ENCODE measurements at places on chromosomes 5 and 9.

- DNase-seq = no peak
Measured at GRCh38 chr9:31135567-31135966, 1248.9 kb upstream of the ACO1 start.

DNA sequence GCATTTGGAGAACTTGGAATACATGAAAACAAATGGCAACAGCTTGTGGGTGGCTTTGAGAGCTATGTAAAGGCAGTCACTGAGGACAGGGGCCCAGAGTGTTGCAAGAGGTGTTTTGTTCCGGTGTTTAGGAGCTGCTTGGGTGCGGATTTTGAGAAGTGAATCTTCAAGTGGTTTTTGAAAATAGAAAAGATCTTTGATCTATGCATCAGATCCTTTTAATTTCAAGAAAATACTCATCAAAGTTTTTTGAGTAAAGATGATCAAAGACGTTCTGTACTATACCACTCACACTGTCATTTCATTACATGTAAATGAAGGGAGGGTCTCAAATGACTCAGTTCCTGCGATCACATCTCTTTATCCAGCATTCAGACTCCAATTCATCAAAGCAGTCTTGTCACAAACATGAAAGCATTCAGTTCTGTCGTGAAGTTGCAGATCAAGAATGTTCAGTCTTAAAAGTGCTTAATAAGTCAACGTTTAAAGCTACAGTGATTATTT, 112.5 kb downstream of the WDR41 start:
- peak; percentile 75 for DNase-seq

- DNase-seq = no peak
Measured at GRCh38 chr9:95580812-95581761, 64.3 kb upstream of the PTCH1 start.

DNA sequence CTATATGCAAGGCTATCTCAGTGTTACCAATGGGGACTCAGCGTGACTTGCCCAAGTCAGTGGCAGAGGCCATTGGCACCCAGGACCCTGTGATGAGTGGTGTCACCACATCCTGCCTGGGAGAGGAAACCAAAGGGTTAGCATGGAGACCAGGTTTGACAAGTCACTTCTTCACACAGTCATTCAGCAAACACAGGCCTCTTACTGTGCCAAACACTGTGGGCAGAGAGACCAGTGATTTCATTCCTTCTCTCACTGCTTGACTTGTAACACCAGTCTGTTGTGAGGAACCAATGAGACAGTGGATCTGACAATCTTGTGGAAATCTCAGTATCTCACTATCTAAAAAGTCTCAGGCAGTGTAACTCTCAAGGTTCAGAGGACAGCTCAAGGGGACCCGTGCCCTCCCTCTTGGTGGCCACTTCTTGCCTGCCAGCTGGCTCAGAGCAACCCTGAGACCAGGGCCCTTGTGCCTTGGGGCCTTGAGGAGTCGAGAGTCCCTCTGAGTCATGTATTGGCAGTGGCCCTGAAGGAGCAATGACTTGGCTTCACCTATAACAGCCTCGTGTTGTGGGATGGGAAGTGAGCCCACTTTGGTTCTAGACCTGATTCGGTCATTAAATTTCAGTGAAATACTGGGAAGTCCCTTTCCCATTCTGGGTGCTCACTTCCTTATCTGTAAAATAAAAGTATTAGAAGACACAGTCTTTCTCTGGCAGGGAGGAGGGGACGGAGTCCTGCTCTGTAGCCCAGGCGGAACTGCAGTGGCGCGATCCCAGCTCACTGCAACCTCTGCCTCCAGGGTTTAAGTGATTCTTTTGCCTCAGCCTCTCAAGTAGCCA, 1.6 kb downstream of the FABP6 start:
- DNase-seq = peak; percentile 10

DNA sequence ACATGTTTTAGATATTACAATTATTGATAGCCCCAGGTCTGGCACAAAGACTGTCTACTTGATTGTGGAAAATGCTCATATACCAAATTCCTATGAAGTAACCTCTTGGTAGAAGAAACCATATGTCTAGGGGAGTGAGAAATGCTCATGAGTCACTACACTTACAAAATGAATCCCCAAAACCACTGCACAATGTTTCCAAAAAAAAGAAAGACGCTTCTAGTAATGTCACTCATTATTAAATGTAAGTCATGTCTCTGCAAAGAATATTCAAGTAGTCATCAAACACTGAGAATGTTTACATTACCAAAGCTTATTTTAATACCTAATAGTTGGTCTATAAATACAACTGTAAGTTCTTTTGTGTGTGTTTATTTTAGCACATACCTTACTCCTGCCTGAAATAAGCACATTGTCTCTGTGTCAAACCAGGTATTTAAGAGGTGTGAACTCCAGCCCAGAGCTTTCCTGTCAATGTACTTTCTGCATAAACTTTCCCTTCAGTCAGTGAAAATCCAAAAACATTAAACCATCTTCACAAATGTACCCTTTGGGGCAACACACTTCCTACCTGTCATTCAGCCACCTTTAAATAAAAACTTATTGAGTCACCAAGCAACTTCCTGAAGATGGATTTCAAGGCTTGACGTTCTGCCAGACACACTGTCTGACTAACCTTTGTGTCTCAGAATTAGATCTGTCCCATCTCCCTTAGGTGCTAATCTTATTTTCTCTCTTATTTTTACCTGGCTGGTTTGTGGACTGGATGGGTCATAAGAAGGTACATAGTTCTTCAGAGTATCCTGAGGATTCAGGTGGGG, 194.0 kb downstream of the NFIB start:
- DNase-seq = no peak

- DNase-seq = no peak
Measured at GRCh38 chr5:1125030-1125357, 13.1 kb upstream of the SLC12A7 start.

- DNase-seq = no peak
Measured at GRCh38 chr9:133821601-133822429, 83.7 kb upstream of the SARDH start.

GRCh38 chr9:2411459-2412215, 209.9 kb upstream of the VLDLR start:
- DNase-seq = no peak

DNA sequence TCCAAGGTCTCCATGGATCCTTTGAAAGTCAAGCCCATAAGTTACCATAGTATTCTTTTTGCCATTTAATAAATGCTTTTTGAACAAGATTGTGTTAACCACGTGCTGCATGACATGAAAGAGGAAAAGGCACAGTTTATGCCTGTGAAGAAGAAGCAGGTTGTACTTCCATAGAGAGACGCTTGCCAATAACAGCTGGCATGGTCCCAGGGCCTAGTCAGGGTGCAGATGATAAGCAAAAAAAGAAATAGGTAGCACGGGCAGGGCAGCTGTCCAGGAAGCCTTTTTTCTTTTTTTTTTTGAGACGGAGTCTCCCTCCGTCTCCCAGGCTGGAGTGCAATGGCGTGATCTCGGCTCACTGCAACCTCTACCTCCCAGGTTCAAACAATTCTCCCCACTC, 71.8 kb upstream of the CLINT1 start:
- no peak for DNase-seq

DNA sequence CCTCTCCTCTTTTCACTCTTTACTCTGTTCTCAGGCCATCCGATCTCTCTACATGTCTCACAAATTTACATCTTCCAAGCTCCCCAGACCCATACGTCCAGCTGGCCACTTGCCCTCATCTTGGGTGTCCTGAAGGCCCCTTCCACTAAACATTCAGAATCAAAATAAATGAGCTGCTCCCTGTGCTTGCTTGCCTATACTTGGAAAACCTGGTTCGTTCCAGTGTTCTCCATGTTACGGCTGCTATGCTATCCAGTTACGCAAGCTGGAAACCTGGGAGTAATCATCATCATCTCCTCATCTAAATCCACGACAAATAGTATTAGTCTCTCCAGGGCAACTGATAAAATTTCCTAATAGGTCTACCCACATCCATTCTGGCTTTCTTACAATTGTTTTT, 165.0 kb upstream of the FBXL17 start:
- no peak for DNase-seq

- no peak for DNase-seq
Measured at GRCh38 chr5:6713274-6714225, at the start of gene TENT4A. TSS of gene TENT4A (plus strand) at chr5:6713432. CDS start at chr5:6713984, 552 bp downstream.

All from stimulated activated CD4-positive, alpha-beta T cell treated with anti-CD3 and anti-CD28 coated beads, Interleukin-1b, Interleukin-23, amount 100 ng/mL, for 48 hours (primary cell).